ENCODE measurements at places on chromosomes 7 and 10.

GRCh38 chr10:1100691-1101368 lies 44.6 kb downstream of the WDR37 start:
- DNase-seq = peak; percentile 15

GRCh38 chr10:21497177-21497807 lies 28.2 kb downstream of the SKIDA1 start:
- DNase-seq = peak; percentile 72

- no peak for DNase-seq
Measured at GRCh38 chr10:109995595-109995994, 12.2 kb upstream of the ADD3 start.

- no peak for DNase-seq
Measured at GRCh38 chr10:43728425-43728824, 79.7 kb upstream of the ZNF32 start.

Data from NCI-H1694 (cell line).